ENCODE measurements at places on chromosomes 2 and 18.

DNA sequence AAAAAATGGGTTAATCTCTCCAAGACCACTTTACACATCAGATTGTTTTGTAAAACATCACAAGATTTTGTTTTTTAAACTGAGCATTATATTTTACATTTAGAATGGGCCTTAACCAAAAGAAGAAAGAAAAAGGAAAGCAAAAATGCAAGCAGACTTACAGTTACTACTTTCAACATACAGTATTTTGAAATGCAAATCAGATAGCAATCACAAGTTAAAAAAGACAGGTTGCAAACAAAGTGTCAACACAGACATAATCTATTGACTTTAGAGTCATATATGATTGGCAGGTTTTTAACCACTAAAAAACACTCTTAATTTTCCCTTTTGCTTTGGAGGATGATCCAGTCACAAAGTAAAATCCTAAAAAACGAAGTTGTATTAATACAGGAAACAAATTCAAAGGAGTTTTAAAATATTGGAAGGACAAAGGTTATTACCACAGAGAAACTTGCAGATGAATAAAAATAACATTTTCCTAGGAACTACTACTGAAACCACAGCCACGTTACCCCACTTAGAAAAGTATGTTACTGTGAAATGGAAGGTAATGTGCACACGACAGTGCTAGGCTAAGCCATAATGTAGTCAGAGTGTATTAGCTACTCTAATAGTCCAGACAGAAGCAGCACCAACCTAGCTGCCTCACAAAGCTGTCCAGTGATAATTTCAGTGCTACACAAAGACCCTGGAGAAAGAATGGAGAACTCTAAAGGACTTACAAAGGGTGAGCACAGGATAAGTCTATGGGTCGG lies 22.9 kb downstream of the DARS1 start:
- DNase-seq: no peak

DNA sequence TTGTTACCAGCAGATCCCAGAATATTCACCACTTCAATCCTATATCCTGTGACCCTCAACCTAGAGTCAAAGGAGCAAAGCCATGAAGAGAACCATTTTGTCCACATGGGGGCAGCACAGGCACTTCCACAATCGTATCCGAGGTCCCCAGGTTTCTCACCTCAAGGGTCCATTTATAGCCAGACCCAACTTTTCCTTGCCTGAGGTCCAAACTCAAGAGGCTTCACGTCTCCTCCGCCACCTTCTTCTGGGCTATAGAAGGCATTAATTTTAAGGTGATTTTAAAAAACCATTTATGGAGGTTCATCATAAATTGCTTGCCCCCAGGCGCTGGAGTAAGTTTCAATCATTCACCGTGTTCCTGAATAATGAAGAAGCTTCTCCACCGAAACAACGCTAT lies 111.6 kb upstream of the NABP1 start:
- DNase-seq: peak; percentile 67

GRCh38 chr2:168184681-168185513 lies 62.5 kb downstream of the STK39 start:
- DNase-seq: no peak

DNA sequence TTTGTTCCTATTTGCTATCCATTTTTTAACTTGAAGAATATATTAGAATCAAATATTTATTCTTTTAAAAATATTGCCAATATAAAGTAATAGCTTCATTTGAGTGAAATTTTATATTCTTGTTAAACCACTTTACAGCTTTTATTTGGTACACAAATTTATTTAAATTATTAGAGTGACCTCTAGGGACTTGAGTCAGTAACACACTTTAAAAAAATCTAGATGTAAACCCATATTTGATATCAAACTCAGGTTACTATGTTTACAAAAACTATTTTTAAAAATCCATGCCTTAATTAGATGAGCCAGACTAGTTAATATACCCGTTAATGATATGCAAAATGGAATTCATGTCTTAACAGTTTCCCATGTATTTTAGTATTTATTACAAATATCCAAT lies 134.6 kb downstream of the MAP4K4 start:
- peak; percentile 11 for DNase-seq

Data from OCI-LY7 (cell line).